ENCODE measurements at places on chromosomes 1 and 21.

- no peak for DNase-seq
Measured at GRCh38 chr1:6329851-6330250, 63.7 kb downstream of the ACOT7 start.

DNA sequence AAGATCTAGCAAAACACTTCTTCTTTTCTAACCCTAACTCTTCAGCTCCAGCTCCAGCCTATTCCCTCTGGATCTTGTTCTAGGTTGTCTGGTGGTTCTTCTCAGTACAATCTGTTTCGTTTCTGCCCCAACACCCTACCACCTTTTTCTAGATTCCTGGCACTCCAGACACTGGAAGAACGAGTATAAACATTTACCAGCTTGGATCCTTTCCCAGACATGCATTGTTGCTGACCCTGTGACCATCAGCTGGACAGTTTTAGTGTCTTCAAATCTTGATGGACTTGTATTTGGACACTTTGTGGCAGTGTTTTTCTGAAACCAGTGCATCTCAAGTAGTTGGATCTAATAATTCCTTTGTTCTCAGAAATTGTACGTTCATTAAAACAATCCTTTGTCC is 30.6 kb upstream of the CACNA1E start:
- no peak for DNase-seq

- no peak for DNase-seq
Measured at GRCh38 chr1:100811808-100812207, 82.8 kb downstream of the EXTL2 start.

DNA sequence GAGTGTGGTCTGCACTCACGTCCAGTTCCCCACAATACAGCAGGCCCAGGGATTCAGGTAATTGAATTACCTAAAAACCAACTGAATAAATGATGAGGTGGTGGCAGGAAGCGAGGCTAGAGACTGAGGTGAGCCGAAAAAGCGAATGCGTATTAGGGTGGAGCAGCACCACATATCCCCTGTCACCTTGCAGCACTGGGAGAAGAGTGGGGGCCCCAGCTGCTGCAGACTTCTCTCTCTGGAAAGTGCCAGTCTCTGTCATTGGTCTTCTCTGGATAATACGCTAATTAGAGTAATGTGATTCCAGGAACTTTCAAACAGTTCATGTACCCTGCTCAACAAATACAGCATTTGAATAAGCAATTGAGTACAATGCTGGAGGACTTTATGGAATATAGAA is 199.0 kb downstream of the RPS6KC1 start:
- DNase-seq, result no peak

DNA sequence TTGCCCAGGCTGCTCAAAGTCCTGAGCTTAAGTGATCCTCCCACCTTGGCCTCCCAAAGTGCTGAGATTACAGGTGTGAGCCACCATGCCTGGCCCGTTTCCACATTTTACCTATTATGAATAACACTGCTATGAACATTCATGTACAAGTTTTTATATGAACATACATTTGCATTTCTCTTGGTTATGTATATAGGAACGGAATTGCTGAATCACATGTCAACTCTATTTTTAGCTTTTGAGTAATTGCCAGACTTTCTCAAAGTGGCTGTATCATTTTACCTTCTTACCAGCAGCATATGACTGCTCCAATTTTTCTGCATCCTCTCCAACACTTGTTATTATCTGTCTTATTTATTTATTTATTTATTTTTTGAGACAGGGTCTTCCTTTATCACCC is 2.7 kb downstream of the SPATA21 start:
- no peak for DNase-seq

Measured in CD4-positive, alpha-beta T cell treated with Interleukin-10 for 1 hour (primary cell).